ENCODE measurements at places on chromosomes 16 and 17.

- DNase-seq = peak; percentile 49
Measured at GRCh38 chr17:915538-916201, 63.9 kb downstream of the NXN start.

DNA sequence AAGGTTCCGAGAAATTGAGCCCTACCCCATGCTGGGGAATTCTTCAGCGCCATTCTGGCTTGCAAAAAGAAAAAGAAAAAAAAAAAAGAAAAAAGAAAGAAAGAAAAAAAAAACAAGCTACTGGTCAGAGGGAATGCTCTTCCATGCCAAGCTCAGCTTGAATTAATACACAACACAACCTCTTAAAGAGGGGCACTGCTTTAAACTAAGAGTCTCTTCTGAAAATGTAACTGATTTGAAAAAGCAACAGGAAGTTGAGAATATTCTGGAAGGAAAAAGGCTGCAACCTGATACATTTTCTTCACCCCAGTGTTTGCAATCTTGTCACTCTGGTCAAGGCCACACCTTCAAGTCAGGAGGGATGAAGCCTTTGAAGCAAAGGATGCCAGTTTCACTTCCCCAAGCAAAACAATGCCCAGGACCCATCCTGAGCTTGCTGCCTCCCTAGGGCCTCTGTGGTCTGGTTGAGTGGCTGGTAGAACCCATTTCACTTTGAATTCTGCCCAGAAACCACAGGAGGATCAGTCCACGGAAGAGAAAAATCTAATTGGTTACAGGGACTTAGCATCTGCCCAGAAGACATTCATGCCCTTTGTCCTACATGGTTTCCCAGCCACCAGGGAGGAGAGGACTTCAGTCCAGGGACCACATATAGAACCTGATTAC, 389.7 kb downstream of the SOX9 start:
- no peak for DNase-seq

DNA sequence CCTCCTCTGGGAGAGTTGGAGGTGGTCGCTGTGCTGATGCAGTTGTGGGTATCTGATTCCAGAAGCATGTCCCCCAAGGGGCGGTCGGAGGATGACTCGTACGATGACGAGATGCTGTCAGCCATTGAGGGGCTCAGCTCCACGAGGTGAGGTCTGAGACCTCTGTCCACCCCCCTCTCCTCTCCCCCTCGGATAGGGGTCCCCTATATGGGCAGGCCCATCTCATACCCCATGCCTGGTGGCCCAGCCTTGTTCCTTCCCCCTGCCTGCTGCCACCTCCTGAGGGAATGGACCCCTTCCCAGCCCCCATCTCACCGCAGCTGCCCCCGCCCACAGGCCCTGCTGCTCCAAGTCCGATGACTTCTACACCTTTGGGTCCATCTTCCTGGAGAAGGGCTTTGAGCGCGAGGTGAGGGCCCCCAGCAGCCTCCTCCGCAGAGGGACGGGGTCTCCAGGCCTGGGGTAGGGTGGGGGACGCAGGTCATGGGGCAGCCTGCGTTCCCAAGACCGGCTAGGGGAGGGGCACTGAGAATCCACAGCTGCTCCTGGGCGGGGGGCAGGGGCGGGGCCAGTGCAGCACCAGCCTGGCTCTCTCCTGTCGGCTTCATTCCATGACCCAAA, 39.2 kb downstream of the ADCY7 start:
- DNase-seq = no peak

GRCh38 chr16:84967828-84968227, 43.5 kb downstream of the ZDHHC7 start:
- no peak for DNase-seq

DNA sequence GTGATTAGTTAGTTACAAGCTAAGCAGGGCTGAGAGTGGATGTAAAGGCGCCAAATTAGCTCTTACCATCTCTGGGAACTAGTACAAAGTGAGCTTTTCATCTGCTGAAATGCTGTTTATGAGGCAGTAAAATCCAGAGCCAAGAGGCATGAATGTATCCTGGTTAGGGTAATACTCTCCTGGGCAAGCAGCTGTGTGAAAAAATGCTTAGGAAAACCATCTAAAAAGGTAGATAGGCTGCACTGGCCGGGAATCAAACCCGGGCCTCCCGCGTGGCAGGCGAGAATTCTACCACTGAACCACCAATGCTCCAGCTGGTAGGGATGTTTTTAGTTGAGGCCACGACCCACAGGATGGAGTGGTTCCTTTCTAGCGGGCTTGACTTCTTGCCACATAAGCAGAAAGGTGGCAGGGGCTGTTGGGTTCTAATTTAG, 23.0 kb downstream of the VAC14 start:
- peak; percentile 63 for DNase-seq

GRCh38 chr16:30893417-30893743, 497 bp downstream of the BCL7C start:
- no peak for DNase-seq

- peak; percentile 36 for DNase-seq
Measured at GRCh38 chr17:8290043-8290442, 1.6 kb downstream of the RANGRF start.

GRCh38 chr17:40095944-40096791, 4.2 kb downstream of the NR1D1 start:
- peak; percentile 85 for DNase-seq

GRCh38 chr17:76523084-76524037, 14.1 kb downstream of the CYGB start:
- peak; percentile 57 for DNase-seq

DNA sequence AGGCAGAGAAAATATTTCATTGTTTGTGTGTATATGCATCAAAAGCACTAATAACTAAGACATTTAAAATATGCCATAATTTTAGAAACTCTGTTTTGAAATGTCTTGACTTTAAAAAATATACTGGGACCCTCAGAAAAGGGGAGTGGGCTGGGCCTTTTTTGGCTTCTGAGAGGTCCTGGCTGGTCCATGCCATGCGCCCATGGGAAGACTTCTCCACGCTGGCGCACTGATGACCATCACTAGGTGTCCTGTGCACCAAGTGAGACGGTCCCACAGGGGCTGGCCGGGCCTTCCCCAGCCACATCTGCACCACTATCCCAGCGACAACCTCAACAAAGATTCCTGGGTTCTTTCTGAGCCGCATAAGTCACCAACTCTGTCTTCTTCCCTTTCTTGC, 27.0 kb upstream of the WFIKKN2 start:
- DNase-seq = no peak

- DNase-seq = peak; percentile 13
Measured at GRCh38 chr16:51888016-51888415, 658.9 kb downstream of the TOX3 start.

DNA sequence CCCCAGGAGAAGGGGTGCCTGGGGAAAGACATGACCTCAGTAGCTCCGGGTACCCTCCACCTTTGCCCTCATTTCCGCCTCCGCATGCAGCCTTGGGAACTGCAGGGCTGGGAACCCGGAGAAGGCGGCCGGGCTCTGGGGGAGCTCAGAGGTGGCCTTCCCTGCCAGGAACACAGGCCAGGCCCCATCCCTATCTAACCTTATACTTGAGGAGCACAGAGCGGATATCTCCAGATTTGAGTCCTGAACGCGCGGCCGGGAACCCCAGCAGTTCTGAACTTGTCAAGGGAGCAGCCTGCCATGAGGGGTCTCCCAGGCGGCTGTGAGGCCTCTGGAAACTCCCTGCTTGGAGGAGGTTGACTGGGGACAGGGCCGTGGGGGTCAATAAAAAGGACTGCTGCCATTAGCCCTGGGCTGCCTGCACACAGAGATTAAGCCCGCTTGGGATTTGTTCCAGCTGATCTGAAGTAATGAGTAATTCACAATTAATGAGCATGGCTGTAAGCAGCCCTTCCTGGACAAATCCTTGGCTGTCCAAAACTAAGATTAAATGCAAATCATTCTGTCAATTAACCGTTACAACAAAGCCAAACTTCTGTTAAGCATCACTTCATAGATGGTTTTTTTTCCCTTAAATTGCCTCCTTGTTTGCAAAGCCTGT, 26.3 kb upstream of the METRNL start:
- DNase-seq = peak; percentile 55

GRCh38 chr17:82090549-82091263, 7.3 kb downstream of the FASN start:
- DNase-seq = no peak

- DNase-seq = peak; percentile 31
Measured at GRCh38 chr17:13638855-13639458, 37.2 kb upstream of the HS3ST3A1 start.

DNA sequence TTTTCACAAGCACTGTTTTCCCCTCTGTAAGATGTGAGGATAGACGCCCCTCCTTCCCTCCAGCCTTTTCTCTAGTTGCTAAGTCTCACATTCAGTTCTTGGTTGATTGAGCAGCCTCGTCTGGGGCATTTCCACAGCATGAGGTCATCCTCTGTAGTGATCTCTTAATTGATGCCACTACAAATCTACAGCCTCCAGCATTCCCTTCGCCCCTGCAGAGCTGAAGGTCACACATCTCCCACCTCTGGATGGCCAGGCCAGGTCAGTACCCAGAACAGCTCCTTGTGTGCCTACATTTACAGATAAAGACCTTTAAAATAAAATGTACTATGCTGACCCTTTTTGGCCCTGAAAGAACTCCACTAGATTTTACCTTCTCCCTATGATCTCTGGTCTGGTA, 32.5 kb upstream of the CDH11 start:
- no peak for DNase-seq

DNA sequence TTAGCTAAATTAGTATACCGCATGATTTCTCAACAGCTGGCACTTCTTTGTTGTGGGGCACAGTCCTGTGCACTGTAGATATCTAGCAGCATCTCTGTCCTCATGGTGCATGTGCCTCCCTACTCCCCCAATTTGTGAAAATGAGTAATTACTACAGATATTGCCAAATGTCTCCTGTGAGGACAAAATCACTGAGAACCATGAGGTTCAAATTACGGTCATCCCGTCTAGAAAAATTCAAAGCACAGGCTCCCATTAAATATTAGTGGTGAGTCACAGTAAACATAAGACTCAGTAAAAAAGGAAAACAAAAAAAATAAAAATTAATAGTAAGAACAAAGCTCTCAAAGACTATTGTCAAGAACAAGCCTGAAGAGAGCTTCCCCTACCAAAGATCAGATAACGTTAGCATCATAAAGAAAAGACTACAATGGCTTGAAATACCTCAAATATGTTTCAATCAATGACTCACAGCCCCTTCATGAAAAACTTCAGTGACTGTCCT, 57.8 kb downstream of the STH start:
- DNase-seq = peak; percentile 83
